CD4-positive, alpha-beta T cell (primary cell): ENCODE measurements at places on chromosomes 7 and 10.

DNA sequence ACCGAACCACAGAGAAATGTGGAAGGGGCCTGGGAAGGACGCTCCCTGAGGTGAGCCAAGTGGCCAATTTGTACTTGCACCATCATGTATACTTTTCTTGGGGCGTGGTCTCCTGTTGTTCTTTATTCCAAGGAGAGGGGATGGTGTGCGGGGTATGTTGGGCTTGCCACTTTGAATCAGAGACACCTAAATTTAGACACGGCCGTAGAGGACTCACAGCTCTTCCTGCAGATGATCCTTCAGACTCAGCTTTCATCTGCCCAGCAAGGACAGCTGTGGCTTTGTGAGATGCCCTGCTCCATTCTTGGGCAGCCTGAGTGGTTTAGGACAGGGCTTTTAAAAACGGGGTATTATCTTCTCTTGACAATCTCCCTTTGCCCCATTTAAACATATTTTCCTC lies 473.2 kb downstream of the REEP3 start:
- DNase-seq = no peak

DNA sequence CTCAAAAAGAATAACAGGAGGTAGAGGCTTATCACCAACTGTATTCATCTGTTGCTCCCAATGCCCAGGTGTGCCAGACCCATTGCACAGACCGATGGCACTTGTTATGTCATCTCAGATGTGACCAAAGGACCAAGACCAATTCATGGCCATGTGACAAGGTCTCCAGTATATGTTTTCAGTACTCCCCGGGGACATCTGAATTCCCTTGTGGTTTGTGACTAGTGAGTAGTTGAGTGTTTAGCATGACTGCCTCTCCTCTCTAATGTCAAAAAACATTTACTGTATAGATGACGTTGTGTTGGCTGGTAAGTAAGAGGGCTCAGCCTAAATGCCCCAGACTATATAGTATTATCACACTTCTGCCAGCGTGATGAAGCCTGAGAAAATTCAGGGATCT lies 202.1 kb upstream of the SMIM30 start:
- DNase-seq = no peak

DNA sequence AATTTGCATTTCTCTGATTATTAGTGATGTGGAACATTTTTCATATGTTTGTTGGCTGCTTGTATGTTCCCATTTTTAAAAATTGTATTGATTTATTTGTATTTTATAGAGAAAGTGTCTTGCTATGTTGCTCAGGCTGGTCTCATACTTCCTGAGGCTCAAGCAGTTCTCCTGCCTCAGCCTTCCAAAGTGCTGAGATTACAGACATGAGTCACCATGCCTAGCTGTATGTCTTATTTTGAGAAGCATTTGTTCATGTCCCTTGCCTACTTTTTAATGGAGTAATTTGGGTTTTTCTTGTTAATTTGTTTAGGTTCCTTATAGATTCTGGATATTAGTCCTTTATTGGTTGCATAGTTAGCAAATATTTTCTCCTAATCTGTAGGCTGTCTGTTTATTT lies 214.2 kb upstream of the KAT6B start:
- DNase-seq = no peak

DNA sequence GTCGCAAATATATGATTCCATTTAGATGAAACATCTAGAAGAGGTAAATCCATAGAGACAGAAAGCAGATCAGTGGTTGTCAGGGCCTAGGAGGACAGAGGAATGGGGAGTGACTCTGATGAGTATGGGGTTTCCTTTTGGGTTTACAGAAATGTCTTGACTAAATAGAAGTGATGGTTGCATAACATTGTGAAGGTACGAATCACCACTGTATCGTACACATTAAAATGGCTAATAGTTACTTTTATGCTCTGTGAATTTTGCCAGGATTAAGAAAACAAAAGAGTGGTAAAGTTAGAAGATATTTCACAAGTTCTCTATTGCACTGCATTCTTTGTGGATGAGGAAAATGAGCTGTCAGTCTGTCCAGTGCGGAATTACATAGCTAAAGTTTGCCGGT lies 407.4 kb downstream of the KCNMA1 start:
- no peak for DNase-seq
